ENCODE measurements at places on chromosomes 4 and X.

- DNase-seq, result no peak
These were observed 74.6 kb downstream of the CC2D2A start for GRCh38 chr4:15544248-15544729.

- DNase-seq, result no peak
These were observed 168.8 kb downstream of the CLCN4 start for GRCh38 chrX:10325611-10326010.

GRCh38 chr4:177728361-177729152 lies 286.3 kb upstream of the AGA start:
- DNase-seq, result no peak

DNA sequence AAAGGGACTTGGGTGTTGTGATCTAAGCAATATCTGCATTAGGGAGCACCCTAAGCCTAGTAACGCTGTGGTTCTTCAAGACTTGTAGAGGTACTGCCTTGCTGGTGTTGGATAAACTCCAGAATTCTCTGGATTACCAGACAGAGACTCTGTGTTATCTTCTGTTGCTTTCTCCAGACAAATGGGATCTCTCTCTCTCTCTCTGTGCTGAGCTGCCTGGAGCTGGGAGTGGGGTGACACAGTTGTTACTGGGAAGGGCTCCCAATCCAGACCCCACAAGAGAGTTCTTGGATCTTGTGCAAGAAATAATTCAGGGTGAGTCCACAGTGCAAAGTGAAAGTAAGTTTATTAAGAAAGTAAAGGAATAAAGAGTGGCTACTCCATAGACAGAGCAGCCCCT lies 48.8 kb downstream of the MCUB start:
- DNase-seq, result no peak

DNA sequence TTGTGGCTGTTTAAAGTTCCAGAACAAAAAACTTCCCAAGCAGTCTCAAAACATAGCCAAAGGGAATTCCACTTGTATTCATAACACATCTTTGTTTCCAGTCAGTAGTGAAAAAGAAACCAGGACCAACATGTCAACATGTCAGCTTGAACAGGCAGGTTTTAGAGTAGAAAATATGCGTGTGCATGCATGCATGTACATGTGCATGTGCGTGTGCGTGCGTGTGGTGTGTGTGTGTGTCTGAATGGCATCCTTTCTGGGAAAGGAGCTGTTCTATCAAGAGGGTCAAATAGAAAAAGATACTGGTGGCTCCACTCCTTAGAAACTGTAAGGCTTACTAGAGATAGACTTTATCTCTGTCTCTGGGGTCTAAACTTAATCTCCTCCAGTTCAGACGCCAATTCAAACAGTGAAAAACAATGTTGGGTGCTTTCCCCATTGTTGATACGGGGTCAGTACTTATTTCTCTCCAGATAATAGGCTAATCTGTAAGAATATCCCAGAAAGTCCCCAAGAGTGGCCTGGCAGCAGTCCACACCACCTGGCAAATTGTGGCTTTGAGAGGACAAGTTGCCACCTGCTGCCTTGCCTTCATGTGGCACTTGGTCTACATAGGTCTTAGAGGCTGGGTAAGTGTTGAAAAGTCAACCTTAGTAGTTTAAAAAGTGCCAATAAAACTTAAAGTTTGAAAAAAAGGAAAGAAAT lies 110.4 kb downstream of the SCD5 start:
- DNase-seq, result no peak

DNA sequence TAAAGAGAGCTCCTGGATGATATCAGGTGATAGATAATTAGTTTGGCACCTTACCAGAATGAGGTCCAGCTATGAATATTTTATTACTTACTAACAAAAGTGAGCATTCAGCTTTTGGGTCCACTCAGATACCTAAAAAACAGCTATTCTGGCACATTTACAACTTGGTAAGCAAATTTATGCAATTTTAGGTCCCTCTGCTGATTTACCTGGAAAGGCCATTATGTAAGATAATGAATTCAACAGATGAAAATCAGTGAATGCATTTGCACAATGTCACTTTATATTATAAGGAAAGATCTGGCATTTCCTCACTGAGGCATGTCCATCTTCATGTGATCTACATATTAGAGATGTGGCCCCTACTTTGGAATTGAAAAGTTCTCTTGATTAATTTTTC lies 517.0 kb downstream of the SPRY1 start:
- DNase-seq, result no peak

DNA sequence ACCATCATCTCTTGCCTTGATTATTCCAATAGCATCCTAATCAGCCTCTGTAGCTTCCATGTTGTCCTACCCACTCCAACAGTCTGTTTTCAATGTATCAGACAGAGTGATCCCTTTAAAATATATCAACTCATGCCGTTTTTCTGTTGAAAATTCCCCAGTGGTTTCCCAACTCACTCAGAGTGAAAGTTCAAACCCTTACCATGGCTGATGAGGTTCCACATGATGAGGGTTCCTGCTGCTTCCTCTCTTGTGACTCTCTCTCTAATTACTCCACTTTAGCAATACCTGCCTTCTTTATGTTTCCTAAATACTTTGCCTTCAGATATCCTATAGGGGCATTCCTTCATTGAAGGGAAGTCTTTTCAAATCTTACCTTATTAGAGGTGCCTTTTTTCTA lies 334.7 kb downstream of the PPP1R2C start:
- DNase-seq, result no peak

GRCh38 chr4:83574247-83574646 lies 38.3 kb downstream of the GPAT3 start:
- DNase-seq, result no peak

GRCh38 chrX:53718073-53718472 lies 31.6 kb upstream of the HUWE1 start:
- DNase-seq, result no peak

- no peak for DNase-seq
These were observed 24.6 kb upstream of the BCLAF3 start for GRCh38 chrX:20015422-20015821.

- DNase-seq, result no peak
These were observed 121.0 kb downstream of the ARHGAP24 start for GRCh38 chr4:85595796-85596559.

DNA sequence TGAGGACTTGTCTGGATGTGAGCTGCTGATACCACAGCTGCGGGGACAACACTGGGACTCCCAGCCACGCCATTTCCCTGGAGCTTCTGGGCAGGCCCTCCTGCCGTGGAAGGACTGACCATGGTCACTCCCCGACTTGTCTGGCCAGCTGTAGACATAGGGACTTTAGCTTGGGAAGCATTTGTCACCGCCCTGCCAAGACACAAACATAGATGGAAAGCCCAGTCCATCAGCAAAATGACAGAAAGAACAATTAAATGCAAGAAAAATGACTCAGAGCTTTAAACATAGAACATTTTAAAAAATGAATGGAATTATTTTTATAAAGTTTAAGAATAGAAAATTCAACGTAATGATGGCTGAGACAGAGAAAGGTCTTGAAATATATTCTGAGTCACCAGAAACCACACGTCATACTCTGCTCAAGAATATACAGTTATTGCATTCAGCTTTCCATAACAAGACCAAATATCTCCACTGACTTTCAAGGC lies 107.6 kb upstream of the CBR4 start:
- DNase-seq, result no peak

DNA sequence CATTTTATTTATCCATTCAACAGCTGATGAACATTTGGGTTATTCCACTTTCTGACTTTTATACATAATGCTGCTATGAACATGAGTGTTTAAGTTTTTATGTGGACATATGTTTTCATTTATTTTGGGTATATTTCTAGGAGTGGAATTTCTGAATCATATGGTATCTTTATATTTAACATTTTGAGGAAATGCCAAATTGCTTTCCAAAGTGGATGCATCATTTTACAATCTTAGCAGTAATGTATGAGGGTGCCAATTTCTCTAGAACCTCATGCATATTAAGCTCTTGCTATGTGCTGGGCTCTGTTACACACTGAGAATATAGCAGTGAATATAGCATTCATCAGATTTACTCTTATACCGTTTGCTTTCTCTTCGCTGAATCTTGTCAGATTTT lies 983.7 kb downstream of the STIM2 start:
- no peak for DNase-seq

- DNase-seq, result no peak
These were observed 13.8 kb upstream of the GNPDA2 start for GRCh38 chr4:44740201-44740600.

GRCh38 chr4:148089624-148090023 lies 352.6 kb downstream of the NR3C2 start:
- no peak for DNase-seq

DNA sequence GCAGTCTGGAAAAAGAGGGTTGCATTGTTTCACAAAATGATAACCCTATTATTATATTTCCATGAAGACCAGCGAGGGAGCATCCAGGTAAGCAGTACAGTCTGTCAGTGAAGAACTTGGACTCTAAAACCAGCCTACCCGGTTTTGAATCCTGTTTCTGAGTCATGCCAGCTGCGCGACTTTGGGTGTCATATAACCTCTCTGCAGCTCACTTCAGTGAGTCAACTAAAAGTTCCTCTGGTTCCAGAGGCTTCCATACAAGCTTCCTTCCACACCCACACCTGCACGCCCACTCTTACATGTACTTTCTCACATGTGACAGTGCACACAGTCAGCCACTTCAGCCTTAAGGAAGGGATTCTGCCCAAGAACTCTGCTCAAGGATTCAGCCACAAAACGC lies 49.8 kb upstream of the PRPS2 start:
- no peak for DNase-seq

DNA sequence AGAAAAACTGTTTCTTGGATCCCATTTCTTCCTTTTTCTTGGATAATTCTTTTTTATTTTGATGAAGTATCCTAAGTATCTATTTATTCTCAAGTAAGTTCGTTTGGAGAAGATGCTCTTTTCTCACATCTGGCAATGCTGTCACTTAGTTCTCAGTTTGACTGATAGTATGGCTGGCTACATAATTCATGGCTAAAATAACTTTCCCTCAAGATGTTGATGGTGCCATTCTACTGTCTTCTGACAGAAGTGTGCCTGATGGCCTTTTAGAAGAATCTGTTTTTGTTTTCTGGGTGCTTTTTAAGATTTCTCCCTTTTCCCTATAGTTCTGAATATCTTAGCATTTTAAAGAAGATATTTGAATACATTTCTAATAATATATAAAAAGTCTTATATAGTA lies 41.6 kb downstream of the EVC2 start:
- DNase-seq, result no peak

DNA sequence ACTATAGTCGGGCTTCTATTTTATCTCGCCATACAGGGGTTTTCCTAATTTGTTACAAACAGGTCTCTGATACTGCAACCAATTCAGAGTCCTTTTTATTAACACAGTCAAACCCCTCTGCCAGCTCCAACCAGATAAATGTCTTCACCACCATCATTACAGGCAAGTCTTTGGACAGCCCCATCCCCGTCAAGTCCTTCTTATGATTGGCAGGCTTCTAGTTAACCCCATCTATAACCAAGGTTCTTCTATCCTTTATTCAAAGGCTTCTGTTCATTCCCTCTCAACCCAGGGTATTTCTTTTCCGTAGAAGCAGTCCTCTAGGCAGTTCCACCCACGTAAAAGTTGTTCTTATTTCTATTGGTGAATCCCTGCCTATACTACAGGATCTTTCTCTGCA lies 29.9 kb upstream of the FOXR2 start:
- no peak for DNase-seq

GRCh38 chr4:151671541-151672059 lies 89.2 kb downstream of the GATB start:
- no peak for DNase-seq

GRCh38 chr4:4247696-4248028 lies 361 bp downstream of the TMEM128 start:
- DNase-seq, result no peak

- DNase-seq, result no peak
These were observed 20.8 kb downstream of the PPEF2 start for GRCh38 chr4:75881476-75881875.

DNA sequence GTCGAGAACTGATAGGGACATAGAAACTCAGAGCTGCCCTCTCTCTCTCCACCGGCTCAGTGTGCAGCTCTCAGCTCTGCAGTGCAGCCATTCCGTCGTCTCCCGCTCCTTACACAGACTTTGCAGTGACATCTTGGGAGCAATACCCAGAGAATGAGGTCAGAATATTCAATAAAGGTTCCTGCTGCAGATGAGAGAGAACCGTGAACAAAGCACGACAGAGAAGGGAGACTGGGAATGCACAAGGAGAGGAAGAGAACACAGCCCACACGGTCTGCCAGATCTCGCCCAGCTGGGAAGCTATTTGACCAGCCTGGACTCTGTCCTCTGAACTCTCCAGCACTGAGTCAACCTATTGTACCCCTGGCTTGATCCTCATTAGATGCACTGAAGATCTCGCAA lies 118.0 kb upstream of the PPARGC1A start:
- no peak for DNase-seq

- DNase-seq, result no peak
These were observed 190.2 kb downstream of the SMIM20 start for GRCh38 chr4:26104056-26104685.

GRCh38 chr4:78671903-78672815 lies 104.0 kb upstream of the BMP2K start:
- no peak for DNase-seq

- no peak for DNase-seq
These were observed 601.3 kb downstream of the IQCM start for GRCh38 chr4:149214301-149214700.

DNA sequence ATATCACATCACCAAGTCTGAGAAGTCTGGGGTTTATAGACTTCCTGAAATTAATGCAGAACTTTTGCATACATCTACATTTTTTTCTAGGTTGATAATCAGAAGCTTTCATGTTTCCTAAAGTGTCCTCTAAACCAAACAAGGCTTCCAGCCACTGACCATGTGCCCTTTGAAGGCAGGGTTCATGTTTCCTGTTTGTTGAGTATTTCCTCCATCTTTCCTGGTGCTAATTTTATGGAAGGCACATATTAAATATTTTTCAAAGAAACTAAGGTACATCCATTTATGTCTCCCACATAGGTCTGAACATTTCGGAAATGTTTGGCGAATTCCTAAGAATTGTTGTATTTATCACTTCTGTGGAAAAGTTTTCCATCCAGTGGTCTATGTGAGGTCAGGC lies 5.6 kb downstream of the GALNT7 start:
- no peak for DNase-seq

DNA sequence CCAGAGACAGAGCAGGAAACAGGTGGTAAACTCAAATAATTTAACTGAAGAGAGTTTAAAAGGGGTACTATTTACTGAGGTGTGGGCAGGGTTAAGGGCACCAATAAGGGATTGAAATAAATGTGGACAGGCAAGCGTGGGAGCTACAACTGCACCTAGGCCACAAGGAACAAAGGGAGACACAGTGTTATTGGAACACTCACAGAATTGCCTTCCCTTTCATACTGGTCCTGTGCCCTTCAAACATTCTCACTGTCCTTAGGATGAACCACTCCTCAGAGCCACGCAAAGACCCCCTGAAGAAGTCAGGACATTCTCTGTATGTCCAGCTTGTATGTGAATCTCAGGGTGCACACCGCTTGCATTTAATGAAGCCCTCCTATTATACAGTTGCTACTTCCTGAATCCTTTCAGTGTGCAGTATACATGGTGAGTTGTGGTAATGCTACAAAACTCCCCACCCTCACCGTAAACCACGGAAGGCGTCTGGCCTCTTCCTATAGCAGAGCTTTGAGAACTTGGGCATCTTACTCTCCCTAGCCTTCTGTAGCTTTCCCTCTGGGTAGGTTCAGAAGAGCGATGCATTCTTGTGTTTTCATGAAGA lies 9.6 kb upstream of the MRPL1 start:
- no peak for DNase-seq
